Activated T-helper 1 cell treated with anti-CD3 and anti-CD28 coated beads, Interleukin-2, amount 50 U/mL, for 16 hours (primary cell): ENCODE measurements at places on chromosomes 2 and 18.

DNA sequence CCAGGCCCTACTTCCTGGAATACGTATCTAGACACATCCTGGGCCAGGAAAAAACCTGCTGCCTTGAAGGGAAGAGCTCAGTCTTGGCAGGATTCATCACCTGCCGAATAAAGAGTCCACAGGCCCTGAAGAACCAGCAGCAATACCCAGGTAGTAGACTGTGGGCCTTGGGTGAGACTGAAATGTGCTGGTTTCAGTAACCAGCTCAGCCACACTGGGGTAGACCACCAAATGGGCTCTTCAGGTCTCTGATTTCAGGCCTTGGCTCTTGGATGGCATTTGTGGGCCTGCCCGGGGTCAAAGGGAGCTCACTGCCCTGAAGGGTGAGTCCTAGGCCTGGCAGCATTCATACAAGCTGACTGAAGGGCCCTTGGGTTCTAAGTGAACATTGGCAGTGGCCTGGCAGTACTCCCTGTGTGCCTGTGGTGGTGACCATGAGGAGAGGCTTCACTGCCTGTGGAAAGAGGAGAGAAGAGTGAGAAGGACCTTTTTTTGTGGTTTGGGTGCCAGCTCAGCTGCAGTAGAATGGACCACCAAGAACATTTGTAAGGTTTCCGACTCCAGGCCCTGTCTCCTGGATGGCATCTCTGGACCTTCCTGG, 175.1 kb downstream of the ANKRD30B start:
- no peak for DNase-seq

GRCh38 chr2:120444691-120445240, 98.8 kb downstream of the INHBB start:
- no peak for DNase-seq

DNA sequence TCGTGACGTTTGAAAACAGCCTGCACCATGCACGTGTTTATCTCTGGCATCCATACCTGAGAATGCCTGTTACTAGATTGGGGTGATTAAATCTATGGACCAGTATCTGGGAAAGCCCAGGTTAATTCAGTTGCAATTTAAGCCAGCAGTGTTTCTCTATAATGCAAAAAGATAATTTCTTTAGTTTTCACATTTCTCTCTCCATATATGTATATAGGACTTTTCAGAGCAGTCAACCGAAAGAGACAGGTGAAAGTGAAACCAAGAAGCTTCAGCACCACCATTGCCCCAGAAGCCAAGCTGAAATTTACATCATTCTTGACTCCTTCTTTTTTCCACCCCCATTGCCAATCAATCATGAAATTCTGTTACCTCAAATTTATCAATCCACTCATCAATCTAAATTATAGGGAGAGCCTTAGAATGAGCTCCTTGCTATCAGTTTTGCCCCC, 2.7 kb upstream of the LRP2 start:
- DNase-seq, result no peak

GRCh38 chr2:64219149-64219548, 74.9 kb upstream of the PELI1 start:
- DNase-seq, result no peak

- no peak for DNase-seq
Measured at GRCh38 chr2:47313728-47314127, 89.2 kb upstream of the MSH2 start.

DNA sequence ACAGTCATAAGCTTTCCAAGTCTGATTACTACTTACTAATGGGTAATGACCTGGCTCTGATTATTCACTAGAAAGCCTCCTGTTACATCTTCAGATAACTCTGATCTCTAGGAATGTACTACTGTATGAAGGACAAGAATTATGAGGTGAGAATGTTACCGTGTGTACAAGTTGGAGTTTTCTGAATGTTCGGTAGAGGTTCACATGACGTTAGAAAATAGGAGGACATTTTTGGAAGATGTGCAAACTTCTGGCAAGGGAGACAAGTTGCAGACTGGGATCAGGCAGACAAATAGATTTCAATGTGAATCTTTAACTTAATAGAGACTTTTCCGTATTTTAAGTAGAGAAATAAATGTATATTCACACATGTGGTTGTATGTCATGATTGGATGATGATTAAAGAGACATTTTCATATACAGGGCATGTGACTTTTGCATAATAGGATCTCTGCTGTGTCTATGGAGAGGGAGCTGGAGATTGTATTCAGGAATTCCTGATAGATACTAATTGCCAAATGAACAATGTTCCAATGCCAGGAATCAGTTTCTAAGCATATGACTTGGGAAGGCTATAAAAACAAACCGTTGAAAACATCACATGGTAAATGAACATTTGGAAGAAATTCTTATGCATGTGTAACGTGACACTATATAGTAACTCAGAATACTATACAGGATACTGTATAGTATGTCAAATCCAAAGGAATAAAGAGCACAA, 1695.8 kb upstream of the PIK3C3 start:
- no peak for DNase-seq

DNA sequence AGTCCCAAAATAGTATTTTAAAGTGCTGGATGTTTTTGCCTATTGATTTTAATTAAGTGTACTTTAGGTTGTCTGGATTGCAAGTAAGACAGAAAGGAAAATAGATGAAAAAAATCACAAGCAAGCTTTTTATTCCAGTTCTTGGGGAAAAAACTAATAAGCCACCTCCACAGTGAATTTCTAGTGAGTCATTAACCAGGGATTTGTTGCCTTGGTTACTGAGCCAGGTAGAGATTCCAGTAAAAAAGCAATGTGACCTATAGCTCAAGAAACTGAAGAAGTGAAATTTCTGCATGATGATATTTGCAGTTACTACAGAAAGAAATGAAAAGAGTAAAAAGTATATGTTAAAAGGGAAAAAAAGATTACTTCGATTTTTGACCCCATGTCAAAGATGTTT, 160.6 kb downstream of the METTL4 start:
- no peak for DNase-seq

GRCh38 chr18:59921384-59921891, 21.6 kb downstream of the PMAIP1 start:
- DNase-seq, result no peak

DNA sequence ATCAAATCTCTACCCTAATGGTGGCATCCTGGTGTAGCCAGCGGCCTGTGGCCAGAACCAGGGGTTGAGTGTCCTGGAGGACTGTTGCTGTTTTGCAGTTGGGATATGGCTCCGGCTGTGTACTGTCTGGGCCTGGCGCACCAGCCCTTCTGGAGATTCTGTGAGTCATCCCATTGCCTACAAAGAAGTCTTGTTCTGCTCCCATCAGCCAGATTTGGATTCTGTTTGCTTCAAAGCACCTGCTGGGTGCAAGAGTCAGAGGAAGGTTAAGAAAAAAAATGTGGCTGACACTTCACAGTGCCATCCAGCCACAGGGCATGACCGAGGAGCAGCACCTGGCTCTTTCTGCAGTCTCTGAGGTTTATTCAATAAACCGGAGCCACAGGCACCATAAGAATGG, 41.0 kb upstream of the ASAP2 start:
- no peak for DNase-seq

- DNase-seq, result no peak
Measured at GRCh38 chr2:164558450-164558849, 62.8 kb downstream of the GRB14 start.

GRCh38 chr2:1944986-1945385, 200.7 kb upstream of the PXDN start:
- DNase-seq, result no peak

GRCh38 chr2:69933839-69934613, 19.1 kb downstream of the MXD1 start:
- DNase-seq, result no peak

- no peak for DNase-seq
Measured at GRCh38 chr2:25521665-25522387, 151.6 kb downstream of the DTNB start.

- DNase-seq, result no peak
Measured at GRCh38 chr2:64359892-64360657, 93.9 kb upstream of the LGALSL start.

DNA sequence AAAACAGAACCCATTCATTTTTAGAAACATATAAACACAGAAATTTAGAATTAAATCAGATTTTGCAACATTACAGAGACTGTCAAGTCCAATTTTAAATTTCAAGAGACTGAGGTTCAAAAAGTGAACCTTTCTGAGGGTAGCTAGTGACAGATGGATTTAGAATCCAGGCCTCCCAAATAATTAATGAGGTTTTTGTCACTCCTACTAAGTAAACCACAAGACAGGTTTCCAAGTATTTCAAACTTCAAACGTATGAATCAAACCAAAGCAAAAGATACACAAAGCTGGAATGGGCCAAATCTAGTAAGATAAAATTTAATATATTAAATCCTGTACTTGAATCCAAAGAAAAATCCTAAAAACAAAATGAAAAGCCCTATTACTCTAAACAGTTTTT, 25.3 kb downstream of the PPP4R3B start:
- DNase-seq, result no peak

GRCh38 chr2:69603146-69603743, 40.3 kb downstream of the AAK1 start:
- DNase-seq, result no peak

GRCh38 chr2:16123421-16123820, 183.1 kb downstream of the MYCN start:
- no peak for DNase-seq

GRCh38 chr2:65275141-65275915, 47.7 kb downstream of the ACTR2 start:
- DNase-seq, result no peak

DNA sequence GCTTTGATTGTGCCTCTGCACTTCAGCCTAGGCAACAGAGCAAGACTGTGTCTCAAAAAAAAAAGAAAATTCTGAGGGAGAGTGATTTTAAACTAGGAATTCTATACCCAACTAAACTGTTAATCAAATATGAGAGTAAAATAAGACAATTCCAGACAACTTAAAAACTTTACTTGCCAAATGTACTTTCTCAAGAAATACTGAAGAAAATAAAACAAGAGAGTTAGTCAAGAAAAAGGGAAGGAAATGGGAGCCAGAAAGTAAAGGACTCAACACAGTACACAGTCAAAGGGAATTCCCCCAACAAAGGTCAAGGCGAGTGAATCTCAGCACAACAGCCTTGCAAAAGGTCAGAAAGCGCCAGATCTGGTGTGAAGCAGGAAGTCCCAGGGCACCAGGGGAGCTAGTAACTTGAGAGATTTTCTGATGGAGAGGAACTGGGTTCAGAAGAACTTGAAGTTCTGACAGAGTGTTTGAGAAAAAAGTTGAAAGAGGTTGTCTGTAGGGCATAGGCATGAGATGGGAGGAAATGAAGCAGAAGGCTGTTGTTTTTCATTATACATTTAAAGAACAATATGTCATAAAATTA, 22.6 kb upstream of the TBC1D8 start:
- no peak for DNase-seq

GRCh38 chr2:122033778-122034177, 278.3 kb downstream of the TSN start:
- DNase-seq, result no peak

- DNase-seq, result no peak
Measured at GRCh38 chr2:176503776-176504175, 234.5 kb downstream of the MTX2 start.

- DNase-seq, result no peak
Measured at GRCh38 chr18:33578518-33579348, 714 bp downstream of the ASXL3 start.

DNA sequence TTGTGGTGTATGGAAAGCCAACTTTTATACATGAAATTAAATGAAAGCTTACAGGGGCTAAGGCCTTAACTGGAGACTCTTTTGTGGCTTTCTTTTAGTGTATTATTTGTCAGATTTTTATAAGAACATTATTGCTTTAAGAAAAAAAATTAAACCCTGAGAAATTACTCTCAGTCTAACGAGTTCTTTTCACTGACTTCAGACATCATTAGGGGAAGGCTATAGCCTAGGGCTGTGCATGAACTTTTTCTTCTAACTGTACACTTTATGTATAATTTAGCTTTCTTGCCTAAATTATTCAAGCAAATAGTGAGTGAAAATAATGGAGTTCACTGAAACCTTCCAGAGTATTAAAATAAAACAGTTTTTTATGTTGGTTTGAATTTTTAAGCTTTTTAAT, 151.1 kb upstream of the MEIS1 start:
- no peak for DNase-seq

GRCh38 chr2:180694445-180695421, 285.7 kb upstream of the UBE2E3 start:
- DNase-seq, result no peak

DNA sequence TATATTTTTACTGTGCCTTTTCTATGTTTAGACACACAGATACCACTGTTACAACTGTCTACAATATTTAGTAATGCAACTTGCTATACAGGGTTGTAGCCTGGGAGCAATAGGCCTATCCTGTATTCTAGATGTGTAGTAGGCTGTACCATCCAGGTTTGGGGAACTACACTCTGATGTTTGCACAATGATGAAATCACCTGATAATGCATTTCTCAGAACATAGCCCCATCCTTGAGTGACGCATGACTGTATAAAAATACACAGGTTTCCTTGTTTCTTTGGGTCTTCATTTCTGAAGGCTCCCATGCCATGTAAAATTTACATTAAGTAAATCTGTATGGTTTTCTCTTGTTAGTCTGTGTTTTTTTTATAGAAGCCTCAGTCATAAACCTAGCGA, 270.9 kb upstream of the SKOR2 start:
- no peak for DNase-seq

DNA sequence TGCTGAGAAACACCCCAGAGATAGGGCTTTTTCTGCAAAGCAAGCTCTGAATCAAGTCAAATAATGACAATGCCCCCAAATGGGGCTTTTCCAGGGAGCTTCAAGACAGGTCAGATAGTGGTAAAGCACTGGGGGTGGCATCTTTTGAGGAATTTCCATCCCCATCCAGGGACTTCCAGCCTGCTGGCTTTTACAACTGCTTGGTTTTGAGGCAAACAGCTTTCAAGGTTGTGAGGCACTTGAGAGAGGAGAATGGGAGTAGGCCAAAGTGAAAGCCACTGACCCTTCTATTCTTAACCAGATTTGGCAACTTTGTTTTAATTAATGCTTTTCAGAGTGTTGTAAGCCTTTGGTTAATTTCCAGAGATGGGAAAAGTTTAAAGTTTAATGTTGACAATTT, 762.0 kb upstream of the POU3F3 start:
- DNase-seq, result no peak

- DNase-seq, result no peak
Measured at GRCh38 chr2:48941908-48942307, 186.4 kb upstream of the LHCGR start.

- DNase-seq, result no peak
Measured at GRCh38 chr2:9256570-9257043, 50.0 kb downstream of the ASAP2 start.

- DNase-seq, result no peak
Measured at GRCh38 chr2:240157147-240157470, 16.7 kb upstream of the OTOS start.

GRCh38 chr2:73938718-73939352, 12.2 kb downstream of the DGUOK start:
- no peak for DNase-seq

DNA sequence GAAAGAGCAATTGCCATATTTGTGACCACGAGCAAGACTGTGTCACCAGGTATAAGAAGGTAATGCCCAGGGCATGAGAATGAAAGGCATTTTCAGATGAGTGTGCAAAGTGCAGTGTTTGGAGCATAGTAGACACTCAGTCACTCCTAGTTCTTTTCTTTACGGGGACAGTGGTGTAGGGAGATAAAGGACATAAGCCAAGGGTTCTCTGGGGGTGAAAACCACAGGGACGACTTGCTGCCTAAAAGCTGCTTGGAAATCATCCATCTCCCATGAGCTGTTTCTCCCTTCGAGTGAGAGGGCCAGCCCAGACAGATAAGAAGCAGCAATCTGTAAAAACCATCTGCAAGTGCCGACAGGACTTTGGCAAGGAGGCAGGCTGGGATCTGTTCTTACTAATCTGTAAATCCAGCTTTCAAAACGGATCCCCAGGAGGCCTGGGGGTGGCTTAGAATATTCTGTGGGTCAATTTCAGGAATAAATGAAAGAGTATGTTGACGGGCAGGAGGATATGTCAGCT, 221.6 kb downstream of the LPIN1 start:
- DNase-seq, result no peak
